Central memory CD4-positive, alpha-beta T cell (primary cell): ENCODE measurements at places on chromosomes 7 and 10.

GRCh38 chr7:158603773-158604755 is 16.4 kb upstream of the PTPRN2 start:
- no peak for DNase-seq

GRCh38 chr7:159030490-159031134 is 114.1 kb downstream of the VIPR2 start:
- DNase-seq = no peak

DNA sequence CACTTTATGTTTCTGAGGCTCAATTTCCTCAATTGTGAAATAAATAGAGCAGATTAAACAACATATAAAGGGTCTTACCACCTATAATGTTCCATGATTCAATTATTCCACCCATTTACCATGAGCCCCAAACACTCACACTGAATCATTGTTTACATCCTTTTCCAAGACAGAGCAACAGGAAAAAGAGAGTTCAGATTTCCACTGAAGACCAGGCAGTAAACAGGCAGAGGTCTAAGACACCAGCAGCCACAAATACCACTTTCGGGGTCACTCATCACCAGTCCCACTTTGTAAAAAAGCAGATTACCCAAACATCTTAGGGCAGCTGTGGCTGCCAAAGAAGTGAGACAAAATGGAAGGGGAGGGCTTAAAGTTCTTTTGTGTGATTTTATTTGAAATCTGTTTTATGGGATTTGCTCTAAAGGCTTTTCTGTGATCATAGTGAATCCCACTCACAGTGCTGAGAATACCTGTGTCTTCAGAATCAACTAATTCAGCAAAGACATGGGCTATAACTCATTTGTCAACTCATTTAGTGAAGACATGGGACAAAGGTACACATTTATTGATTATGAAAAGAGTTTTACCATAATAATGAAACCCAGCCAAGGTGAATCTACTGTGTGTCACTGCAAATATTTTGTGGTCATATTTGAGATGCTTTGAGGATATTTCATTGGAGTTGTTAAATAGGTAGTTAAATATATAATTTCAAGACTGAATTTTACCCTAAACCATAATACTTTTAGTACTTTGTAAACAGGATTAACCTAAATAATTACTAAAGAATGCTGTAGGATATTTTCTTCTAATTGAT is 24.8 kb upstream of the DLD start:
- no peak for DNase-seq

DNA sequence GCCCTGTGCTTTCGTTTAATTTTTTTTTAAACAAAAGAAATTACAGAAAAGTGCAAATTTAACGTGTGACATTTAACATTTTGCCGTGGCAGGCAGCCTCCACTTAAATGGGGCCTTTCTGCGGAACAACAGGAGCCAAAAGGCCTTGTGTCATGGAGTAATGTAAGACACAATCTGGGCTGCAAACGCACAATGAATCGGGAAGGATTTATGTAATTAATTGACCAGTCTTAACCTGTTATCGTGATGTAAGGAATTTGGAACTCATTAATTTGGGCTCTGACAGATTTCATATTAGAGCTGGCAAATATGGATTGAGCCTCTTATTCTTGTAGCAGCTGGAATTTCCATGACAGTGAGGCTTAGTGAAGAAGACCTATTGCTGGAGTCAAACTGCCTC is 86.4 kb downstream of the SNX10 start:
- DNase-seq = no peak

GRCh38 chr7:1719913-1720312 is 49.8 kb downstream of the ELFN1 start:
- no peak for DNase-seq

GRCh38 chr7:152856351-152856750 is 96.8 kb downstream of the ACTR3B start:
- no peak for DNase-seq
